ENCODE measurements at places on chromosomes 12 and 14.
A peak's percentile ranks its signal among the peaks of the same experiment; 100 is the strongest.

- peak; percentile 17 for ATAC-seq
Observed at GRCh38 chr12:89993632-89994031, 285.0 kb upstream of the ATP2B1 start.

GRCh38 chr12:123253641-123254459, 17.8 kb downstream of the CDK2AP1 start:
- ATAC-seq: no peak

DNA sequence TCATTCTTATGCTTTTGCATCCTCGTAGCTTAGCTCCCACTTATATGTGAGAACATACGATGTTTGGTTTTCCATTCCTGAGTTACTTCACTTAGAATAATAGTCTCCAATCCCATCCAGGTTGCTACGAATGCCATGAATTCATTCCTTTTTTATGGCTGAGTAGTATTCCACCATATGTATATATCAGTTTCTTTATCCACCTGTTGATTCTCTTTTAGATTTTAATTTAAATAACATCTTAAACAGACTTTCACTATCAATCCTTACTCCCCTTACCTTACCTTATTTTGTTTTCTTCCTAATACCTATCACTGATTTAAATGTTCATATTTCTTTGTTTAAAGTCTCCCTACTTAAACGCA, 488 bp upstream of the FBXW8 start:
- no peak for ATAC-seq

GRCh38 chr14:60154671-60155070, 10.5 kb downstream of the DHRS7 start:
- ATAC-seq: no peak

GRCh38 chr12:120490833-120491512, 4.9 kb upstream of the DYNLL1 start:
- ATAC-seq: no peak

- no peak for ATAC-seq
Observed at GRCh38 chr14:60647081-60647836, 2.0 kb downstream of the SIX1 start.

GRCh38 chr12:27031531-27031930, 9.2 kb downstream of the MED21 start:
- ATAC-seq: no peak

DNA sequence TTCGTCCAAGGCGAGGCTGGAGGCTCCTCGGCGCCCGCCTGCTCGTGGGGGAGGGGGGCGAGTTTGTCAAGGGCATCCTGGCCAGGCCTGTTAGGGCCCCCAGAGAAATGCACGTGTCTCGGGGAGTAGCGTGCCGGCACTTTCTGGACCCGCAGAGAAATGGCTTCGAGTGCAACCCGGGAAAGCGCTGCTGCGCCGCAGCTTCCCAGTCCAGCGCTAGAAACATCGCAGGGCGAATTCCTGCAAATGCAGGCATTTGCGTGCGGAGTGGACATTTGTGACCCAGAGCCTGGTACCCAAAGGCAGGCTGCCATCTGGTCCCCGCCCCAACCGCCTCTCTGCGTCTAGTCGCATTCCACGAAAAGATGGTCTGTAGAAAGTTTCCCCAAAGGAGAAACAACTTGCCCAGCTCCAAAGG, 756 bp downstream of the LGR5 start:
- no peak for ATAC-seq

Measured in activated CD4-positive, CD25-positive, alpha-beta regulatory T cell treated with anti-CD3 and anti-CD28 coated beads, Interleukin-2, amount 50 U/mL, for 24 hours (primary cell).